HFF-Myc (cell line): ENCODE measurements at places on chromosomes 6 and 20.

- DNase-seq: peak; percentile 22
Observed at GRCh38 chr20:2402271-2402980, 21.7 kb downstream of the TGM6 start.

- no peak for DNase-seq
Observed at GRCh38 chr6:154754152-154754551, 20.9 kb downstream of the SCAF8 start.

GRCh38 chr6:106764353-106764980 is 135.1 kb downstream of the QRSL1 start:
- DNase-seq: no peak

- no peak for DNase-seq
Observed at GRCh38 chr20:56637576-56637975, 8.5 kb downstream of the TFAP2C start.

- DNase-seq: no peak
Observed at GRCh38 chr20:11136691-11137090, 462.9 kb upstream of the JAG1 start.

- DNase-seq: no peak
Observed at GRCh38 chr6:13139119-13139518, 189.2 kb downstream of the TBC1D7 start.

- no peak for DNase-seq
Observed at GRCh38 chr6:139198529-139199288, 63.8 kb downstream of the HECA start.

DNA sequence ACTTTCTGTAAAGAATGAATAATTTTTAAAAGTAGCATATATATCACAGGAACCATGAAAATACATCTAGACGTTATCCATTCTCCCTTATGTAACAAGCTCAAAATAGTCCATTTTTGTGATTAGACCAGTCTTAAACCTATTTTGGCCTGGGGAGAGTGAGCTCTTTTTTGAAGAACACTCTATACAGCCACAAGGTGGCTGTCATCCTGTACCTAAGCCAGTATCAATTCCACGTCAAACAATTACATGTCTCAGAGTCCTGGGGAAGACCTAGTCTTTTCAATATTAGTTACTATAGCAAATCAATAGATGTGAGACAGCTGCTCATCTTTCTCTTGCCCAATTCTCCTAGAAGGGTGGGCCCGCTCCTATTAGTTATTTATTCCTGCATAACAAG is 28.4 kb downstream of the FBXO5 start:
- DNase-seq: no peak

DNA sequence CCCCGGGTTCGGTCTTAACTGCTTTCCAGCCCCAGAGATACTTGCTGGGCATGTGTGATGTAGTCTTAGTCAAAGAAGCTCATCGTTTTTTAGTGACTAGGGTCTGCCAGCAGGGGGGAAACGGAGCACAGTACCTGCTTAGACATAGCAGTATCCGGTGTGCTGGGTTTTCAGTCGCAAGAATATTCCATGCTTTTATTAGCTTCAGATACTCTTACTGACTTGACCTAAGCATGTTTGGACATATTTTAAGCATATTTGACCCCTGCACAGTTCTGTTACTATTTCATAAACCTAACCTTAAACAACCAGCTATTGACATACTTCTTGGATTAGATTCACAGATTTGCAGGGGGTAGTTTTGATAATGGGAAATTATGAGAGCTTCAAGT is 3.0 kb downstream of the E2F3 start:
- peak; percentile 77 for DNase-seq

DNA sequence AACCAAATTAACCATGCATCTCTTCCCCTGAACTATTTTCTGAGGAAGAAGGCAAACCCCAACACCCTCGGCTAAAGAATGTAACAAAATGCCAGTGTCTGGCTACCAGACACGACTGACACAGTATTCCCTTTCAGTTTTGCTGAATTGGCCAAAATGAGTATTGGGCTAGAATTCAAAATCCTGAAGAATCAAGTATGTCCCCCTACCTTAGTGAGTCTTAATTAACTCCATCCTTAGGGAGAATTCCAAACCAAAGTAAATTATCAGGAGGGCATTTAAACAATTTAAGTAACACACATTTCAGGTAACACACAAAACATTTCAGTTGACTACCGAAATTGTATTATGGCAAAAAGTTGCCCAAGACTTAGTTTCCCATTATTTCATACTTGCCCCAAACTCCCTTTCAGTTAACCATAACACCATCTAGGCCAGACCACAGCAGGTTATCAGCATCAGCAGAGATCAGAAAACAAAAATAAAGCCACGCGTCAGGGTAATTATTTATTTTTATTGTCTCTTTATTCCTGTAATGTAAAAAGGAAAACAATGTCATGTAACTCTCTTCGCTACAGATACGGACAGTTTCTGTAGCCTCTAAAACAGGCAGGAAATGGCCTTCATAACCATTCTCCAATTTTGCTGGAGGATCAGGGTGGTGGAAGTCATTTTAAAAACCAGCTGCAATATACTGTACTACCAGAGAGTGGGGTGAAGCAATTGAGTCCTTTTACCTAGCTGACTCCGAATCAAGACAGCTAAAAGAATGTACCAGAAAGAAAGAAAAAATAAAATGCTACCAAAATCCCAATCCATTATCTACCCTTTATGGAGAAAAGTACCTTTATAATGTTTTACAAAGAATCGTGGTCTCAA is 1.9 kb downstream of the SNX5 start:
- no peak for DNase-seq

DNA sequence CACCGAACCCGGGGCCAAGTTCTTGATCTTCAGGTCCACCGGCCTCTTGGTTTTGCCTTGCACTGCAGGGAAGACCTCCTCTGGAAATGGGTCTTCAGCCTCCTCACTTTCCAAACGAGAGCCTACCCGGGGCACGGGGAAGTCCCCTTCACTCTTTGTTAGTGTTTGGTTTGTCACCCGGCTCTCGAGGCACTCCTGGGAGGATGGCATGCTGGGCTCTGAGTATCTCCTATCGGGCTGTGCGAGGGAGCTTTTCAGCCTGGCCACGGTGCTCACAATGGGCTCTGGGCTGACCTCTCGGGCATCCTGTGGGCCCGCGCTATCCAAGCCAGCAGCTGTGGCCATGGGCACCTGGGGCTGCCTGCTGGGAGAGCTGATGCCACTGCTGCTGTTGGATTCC is 8.1 kb downstream of the TAGAP start:
- no peak for DNase-seq

DNA sequence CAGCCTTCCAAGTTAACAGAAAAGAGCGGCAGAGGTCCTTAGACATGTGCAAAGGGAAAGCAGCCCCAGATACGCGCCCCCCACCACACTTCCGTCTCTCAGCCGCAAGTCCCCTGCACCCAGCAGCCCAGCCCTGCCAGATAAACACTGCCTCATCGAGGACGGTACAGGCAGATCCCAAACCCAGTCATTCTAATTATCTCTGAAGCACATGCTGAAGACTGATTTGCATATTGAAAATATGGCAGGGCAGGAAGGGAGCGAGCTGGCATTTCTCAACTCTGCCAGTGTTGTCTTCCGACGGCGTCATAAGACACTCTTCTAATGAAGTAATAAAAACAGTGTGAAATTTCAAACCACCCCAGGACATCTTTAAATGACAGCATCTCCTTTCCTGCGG is 122.8 kb upstream of the CDH4 start:
- no peak for DNase-seq

- no peak for DNase-seq
Observed at GRCh38 chr6:97656236-97656635, 373.2 kb upstream of the MMS22L start.

DNA sequence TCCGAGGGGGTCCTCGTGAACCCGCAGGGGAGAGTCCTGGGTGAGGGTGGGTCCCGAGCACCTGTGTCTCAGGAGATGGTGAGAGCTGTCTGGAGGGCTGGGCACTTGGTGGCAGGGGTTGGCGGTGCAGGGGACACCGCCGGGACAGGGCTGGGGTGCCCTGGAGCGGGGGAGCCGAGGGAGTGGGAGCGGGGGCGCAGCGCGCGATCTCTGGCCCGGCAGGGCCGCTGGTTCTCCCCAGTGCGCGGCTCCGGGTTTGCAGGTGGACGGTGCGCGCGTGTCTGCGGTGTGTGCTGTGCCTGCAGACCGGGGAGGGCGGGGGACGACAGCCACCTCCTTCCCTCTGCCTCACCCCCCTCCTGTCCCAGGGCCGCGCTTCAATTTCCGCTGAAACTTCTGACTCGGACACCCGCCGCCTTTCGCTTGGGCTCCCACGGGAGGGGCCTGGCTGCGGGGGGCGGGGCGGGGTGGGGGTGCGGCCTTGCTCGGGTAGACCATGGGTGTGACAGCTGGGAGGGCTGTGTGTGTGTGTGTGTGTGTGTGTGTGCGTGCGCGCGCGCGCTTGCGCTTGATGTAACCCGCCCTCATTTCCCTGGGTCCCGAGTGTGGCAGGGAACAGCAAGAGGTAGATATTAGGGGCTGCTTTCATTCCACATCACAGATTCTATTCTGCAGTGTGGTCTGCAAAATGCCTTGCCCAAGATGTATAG is 1.2 kb downstream of the TRIB3 start:
- DNase-seq: peak; percentile 32

- DNase-seq: no peak
Observed at GRCh38 chr20:33351696-33352095, 49.6 kb downstream of the CDK5RAP1 start.

DNA sequence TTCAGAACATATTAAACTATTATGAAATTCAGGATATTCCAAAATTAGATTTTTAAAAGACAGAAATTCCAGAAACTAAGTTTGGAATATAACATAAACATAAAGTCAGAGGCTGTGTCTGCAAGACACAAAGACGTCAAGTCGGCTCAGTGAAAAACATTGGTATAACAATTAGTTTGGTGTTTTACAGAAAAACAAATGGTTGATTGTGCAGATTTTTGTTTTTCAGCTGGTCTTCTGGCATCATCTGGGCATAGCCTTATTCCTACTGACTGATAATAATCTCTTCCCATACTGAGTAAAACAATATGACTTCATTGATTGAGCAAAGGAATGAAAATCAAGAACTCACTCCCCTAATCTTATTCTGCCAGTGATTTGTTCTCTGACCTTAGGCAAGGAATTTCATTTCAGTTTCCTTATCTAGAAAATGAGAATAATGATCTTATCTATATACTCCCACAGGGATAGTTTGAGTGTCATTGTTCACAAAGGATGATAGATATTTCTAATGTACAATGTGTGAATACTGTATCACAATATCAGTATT is 84.3 kb downstream of the FRK start:
- DNase-seq: no peak

DNA sequence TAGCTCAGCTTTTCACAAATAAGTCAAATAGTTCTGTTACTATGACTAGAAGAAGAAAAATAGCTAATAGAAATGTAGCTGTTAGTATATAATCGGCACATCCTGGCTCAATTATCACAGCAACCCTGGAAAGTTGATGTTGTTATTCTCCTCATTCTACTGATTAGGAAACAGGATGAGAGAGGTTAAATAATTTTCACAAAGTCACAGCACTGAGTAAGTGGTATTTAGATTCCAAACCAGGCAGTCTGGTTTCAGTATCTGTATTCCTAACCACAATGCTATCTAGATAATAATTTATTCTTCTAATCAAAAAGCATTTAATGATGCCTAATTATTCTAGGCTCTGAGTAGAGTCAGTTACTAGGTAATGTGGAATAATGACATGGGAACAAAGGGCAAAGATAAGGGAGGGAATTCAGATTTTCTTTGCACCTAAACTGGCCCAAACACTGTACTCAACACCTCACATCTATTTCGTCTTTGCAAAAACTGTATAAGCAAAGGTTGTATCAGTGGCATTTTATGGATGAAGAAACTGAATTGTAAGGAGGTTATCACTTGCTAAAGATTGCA is 51.3 kb downstream of the PDE7B start:
- DNase-seq: no peak

- no peak for DNase-seq
Observed at GRCh38 chr6:6801635-6802218, 213.2 kb downstream of the LY86 start.

DNA sequence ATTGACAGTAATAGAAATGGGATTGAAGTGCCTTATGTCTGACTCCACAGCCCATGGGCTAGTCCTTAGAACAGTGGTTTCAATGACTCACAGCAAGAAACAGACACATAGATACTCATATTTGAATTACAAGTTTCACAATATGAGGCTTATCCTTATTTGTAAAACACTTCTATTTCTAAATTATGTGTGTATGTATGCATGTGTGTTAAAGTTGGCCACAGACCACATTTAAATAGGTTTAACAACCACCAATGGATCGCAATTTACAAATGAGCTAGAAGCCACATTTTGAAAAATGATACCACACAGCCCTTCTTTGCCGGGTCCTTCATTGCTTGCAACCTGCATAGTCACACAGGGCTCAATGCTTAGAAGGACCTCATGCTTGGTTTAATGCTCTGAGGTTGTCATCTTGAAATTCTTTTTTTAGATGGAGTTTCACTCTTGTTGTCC is 157.8 kb upstream of the PREP start:
- DNase-seq: no peak

DNA sequence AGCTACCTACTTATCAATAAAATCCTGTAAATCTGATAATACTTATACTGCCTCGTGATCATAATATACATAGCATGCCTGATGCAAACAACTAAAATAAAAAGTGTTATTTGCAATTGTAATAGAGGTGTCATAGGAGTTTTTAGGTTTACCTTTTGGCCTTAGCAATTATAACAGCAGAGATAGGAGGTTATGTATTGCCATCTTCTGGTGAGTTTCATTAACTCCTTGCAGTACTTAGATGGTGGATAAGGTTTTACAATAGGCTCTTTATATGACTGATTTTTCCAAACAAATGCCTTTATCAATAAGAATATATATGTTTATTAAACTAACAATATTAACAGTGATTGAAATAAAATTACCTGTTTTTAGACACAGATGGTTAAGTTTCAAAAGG is 27.8 kb upstream of the MYCT1 start:
- peak; percentile 2 for DNase-seq

DNA sequence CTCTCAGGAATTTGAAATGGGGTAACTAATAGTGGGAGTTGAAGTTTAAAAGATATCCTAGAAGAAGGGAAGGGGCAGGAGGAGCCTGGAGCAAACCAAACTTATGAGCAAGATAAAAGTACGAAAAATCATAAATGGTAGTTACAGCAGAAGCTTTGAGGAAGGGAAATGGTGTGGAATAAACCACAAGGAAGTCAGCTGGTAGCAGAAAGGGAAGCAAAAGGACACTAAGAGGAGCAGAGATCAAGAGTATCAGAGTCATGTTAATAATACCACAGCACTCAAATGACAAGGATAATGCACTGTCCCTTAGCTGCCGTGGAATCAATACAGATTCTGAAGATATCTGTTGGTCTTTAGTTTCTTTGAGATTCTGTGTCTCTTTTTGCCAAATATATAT is 44.9 kb upstream of the CCDC28A start:
- no peak for DNase-seq

GRCh38 chr6:90468080-90468479 is 118.8 kb downstream of the MAP3K7 start:
- DNase-seq: no peak
